ENCODE measurements at places on chromosomes 5 and 9.

DNA sequence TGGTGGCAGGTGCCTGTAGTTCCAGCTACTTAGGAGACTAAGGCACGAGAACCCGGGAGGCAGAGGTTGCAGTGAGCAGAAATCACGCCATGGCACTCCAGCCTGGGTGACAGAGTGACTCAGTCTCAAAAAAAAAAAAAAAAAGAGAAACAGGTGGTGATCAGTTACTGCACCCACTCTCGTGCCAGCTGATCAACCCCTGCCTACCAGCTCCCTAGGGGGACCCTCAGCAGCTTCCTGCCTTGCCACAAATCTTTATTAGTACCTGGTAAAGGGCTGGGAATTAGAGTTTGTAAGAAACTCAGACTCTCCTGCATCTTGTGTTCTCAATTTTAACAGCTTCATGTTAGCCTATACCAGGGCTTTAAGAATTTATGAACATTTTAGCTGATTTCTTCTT lies 914.9 kb downstream of the EFNA5 start:
- no peak for DNase-seq

- no peak for DNase-seq
Measured at GRCh38 chr5:153902016-153902415, 136.7 kb downstream of the FAM114A2 start.

GRCh38 chr5:151619812-151620460 lies 28.8 kb upstream of the FAT2 start:
- DNase-seq = peak; percentile 98

- DNase-seq = no peak
Measured at GRCh38 chr9:136826188-136826541, 16.1 kb upstream of the AJM1 start.

GRCh38 chr9:129235931-129236331 lies 57.9 kb upstream of the IER5L start:
- no peak for DNase-seq

DNA sequence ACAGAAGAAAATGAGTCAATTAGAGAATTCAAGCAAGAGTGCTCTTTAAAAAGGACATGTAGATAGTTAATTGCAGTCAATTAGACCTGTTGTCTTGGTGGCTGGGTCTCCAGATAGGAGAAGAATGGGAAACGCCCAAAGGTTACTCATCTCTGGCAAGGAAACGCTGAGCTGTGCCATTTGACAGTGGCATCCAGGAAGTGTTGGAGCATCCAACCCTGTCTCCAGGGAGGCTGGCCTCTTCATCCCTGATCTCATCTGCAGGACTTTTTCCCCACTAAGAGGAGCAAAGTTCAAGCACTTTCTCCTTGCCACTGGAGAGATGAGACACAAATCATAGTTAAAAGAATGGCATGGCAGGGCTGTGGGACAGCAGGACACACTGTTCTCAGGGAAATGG lies 111.7 kb upstream of the MSX2 start:
- no peak for DNase-seq

DNA sequence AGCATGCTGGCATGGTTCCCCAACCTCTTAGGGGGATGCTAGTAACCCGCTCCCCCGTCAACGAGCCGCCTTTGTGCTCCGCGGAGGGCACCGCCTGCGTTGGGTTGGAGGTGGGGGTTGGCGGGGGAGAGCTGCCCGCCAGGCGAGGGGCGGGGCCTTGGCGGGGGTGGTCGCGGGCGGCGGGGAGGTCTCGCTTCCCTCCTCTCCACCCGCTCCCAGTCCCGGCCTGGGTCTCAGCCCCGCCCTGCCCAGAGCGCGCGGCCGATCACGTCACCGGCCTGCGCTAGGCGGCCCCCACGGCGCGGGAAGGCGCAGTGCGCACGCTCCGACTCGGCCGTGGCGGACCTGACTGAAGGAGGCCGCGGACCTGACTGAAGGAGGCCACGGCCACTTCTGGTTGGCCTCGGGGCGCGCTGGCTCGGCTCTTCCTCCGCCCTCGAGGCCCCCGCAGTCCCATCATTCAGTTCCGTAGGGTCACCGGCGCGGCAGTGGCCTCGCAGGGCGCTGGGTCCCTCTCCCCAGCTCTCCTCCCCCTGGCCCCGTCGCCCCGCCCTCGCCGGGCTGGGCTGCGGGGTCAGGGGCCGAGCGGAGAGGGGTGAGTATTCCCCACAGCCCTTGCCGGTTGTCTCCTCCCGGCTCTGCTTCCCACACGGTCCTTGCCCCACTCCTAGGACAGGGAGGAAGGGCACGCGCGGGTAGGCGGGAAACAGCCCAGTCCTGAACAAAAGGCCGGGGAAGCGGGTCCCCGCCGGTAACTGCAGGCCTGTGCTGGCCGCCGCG lies at the start of gene ATG10:
Gene ATG10 (plus strand): TSS at position 312 of the 780 bp plus-strand sequence. CDS start 15,548 bp downstream, outside the sequence.
- DNase-seq = peak; percentile 86

DNA sequence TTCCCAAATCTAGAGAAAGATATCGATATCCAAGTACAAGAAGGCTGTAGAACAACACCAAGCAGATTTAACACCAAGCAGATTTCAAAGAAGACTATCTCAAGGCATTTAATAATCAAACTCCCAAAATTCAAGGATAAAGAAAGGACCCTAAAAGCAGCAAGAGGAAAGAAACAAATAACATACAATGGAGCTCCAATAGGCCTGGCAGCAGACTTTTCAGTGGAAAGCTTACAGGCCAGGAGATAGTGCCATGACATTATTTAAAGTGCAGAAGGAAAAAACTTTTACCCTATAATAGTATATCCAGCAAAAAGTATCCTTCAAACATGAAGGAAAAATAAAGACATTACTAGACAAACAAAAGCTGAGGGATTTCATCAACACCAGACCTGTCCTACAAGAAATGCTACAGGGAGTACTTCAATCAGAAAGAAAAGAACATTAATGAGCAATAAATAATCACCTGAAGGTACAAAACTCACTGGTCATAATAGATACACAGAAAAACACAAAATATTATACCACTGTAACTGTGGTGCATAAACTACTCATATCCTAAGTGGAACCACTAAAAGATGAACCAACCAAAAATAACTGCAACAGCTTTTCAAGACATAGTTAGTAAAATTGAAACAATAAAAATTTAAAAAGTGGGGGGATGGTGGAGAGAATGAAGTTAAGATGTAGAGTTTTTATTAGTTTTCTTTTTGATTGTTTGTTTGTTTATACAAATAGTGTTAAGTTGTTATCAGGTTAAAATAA lies 267.2 kb downstream of the AUH start:
- DNase-seq = no peak

DNA sequence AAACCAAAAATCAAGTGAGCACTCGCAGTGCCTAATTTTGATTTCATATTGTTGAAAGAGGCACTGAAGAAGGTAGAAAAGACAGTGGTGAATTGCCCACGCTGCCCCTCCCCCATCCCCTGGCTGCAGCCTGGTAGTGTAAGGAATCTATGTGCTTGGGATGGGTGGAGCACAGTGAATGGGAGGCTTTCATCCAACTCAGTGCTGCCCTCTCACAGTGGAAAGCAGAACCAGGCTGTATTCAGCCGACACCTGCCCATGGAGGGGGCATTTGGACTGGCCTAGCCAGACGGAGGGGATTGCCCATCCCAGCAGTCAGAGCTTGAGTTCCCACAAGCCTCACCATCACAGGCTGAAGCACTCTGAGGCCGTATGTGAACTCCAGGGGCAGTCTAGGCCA lies 800.4 kb upstream of the DMAC1 start:
- DNase-seq = no peak

- no peak for DNase-seq
Measured at GRCh38 chr5:104375345-104375744, 812.8 kb upstream of the NUDT12 start.

GRCh38 chr5:109186759-109187158 lies 223.0 kb downstream of the PJA2 start:
- DNase-seq = no peak

- DNase-seq = peak; percentile 23
Measured at GRCh38 chr5:17315710-17316221, 98.3 kb downstream of the BASP1 start.

- DNase-seq = no peak
Measured at GRCh38 chr5:159206818-159207217, 2.5 kb downstream of the RNF145 start.

DNA sequence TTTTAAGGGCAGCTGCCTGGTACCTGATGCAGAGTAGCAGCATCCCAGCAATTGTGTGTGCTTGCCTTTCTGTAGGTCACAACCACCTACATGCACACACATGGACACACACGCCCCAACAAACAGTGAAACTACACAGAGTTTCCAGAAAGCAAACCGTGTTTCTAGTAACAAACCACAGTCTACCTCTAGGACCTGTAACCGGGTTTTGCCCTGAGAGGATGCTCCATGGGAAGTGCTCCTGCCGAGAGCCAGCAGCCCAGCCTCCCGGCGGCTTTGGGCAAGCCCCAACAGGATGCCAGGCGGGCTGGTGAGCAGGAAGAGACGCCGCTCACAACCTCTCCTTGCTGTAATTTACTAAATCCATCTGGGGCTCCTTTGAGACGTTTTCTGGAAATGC lies 4.1 kb upstream of the TCF7 start:
- peak; percentile 90 for DNase-seq

GRCh38 chr9:13032585-13032984 lies 246.9 kb downstream of the MPDZ start:
- no peak for DNase-seq

DNA sequence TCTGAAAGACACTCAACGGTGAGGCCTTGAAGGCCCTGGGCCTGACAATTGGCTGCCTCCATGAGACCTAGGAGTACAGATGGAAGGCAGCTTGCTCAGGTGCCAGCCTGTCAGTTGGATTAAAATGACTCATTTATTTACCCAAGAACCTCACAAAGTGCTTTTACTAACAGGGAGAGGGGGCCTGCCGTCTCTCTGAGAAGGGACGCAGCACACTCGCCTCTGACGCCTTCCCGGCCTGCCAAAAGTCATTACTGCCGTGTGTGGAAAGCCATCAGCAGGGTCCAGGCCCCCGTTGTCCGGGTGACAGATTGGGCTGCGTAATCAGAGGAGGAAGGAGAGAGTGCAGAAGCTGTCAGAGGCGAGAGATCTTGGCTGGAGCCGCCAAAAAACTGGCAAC lies 32.4 kb downstream of the DDX31 start:
- DNase-seq = no peak

DNA sequence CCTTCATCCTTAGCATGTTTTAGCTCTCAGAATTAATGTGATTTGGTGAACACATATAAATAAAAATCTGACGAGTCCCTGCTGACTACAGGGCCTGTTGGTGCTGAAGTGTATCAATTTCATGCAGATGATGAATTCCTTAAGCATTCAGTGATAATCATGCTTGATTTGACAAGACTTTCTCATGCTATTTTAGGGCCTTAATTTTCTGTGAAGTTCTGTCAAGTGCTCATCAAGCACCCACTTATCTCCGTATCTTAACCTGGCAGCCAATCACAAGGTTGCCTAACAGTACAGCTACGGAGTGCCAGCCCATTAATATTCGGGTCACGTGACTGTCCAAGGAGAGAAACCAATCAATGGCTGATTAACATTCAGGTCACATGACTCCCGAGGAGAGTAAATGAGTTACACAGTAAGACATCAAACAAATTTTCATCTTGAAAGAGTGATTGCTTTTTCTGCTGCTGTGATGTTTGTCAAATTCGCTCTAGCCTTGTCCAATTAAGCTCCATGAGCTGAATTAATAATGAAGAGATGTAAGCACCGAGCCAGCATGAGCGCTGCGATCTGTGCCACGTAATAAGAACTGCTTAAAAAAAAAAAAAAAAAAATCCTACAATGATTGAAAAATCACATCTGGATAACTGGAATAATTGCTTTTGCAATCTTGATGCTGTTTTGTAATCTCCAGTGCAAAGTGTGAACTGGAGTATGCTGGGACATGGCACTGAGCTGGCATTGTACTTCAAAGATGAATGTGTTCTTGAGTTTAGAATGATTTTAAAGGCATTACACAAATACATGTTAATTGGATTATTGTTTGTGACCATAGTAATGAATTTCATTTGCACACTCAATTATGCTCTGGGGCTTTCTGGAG lies 104.3 kb upstream of the SPATA31D4 start:
- no peak for DNase-seq

DNA sequence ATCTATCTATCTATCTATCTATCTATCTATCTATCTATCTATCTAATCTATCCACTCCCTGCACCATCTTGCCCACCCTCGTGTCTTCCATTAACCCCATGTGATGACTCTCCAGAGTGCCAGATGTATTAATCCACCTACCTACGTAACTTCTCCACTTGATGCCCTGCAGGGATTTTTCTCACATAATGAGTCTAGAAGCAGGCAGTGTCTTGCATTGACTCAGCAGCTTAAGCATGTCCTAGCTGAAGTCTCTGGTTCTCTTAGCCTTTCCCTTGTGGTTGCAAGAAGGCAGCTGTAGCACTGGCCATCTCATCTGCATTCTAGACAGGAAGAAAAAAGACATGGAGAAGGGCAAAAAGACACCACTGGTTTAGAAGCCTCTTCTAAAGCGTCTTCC lies 96.7 kb upstream of the ALDH1B1 start:
- peak; percentile 67 for DNase-seq

DNA sequence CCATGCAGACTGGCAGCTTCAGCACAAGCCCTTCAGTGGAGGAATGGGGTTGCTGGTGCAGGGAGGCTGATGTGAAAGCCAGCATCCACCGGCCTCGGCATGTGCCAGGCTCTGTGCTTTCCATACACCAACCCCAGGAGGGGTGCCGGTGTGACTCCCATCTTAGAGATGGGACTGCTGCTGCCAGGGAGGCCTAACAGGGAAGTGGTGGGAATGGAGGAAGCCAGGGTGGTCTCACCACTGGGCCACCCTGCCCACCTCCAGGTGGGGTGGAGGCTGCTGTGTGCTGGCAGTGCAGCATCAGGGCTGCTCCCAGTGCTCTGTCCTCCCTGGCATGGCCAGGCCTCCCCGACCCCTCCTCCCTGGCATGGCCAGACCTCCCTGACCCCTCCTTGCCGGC lies 32.8 kb upstream of the PITX1 start:
- no peak for DNase-seq

- DNase-seq = no peak
Measured at GRCh38 chr5:82551192-82551591, 273.0 kb upstream of the RPS23 start.

DNA sequence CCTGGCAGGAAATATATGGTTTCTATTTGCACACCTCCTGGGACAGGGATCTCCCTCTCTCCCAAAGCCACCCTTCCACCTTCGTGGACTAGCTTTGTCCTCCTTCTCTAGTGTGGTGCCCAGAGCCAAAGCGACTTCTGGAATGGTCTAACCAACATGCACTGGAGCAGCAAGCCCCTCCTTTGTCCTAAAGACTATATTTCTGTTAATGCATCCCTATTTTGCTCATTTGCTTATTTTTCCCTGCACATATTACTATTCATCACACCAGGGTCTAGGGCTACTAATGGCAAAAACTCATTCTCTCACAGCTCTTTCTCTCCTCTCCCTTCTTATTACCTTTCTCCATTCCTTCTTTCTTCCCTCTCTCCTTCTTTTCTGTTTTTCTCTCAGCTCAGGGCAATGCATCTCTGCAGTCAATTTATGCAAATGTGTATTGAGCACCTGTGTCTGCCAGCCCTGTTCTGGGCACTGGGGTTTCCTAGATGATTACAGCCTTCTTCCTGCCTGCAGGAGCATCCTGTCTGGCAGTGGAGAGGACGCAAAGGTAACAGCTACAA lies 2.8 kb upstream of the NEURL1B start:
- no peak for DNase-seq

Data from mammary epithelial cell (primary cell).